ENCODE measurements at places on chromosomes 16 and 17.

DNA sequence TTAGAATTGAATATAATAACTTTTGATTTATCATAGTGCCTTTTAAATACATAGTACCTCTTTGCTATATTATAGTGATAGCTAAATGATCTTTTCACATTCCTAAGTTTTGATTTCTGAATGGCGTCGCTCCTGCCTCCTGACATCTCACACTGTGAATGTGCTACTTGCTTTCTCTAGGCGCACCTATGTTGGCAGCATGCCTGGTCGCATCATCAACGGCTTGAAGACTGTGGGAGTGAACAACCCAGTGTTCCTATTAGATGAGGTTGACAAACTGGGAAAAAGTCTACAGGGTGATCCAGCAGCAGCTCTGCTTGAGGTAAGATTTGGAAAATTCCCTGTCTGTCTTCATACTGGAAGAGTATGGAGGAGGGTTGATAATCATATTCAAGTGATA lies 29.8 kb upstream of the ABCC11 start:
- no peak for DNase-seq

GRCh38 chr16:20866801-20867200 lies 33.4 kb downstream of the DCUN1D3 start:
- DNase-seq, result no peak

GRCh38 chr16:84874553-84874952 lies 54.8 kb downstream of the CRISPLD2 start:
- no peak for DNase-seq

DNA sequence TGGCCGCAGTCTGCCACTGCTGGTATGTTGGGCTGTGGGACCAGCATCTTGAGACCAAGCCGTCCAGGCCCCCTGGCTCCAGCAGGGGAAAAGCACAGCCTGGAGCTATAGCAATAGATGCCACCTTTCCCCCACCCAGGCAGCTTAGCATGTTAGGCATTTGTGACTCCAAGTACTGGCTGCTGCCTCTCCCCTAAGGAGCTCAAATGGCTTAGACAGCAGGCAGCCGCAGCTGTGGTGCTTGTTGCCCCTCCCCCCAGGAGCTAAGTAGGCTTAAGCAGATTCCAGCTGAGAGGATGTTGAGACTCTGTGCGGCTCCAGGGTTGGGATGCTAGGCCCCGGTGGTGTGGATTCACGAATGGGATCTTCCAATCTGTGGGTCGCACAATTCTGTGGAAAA lies 88.8 kb upstream of the ANKFN1 start:
- no peak for DNase-seq

DNA sequence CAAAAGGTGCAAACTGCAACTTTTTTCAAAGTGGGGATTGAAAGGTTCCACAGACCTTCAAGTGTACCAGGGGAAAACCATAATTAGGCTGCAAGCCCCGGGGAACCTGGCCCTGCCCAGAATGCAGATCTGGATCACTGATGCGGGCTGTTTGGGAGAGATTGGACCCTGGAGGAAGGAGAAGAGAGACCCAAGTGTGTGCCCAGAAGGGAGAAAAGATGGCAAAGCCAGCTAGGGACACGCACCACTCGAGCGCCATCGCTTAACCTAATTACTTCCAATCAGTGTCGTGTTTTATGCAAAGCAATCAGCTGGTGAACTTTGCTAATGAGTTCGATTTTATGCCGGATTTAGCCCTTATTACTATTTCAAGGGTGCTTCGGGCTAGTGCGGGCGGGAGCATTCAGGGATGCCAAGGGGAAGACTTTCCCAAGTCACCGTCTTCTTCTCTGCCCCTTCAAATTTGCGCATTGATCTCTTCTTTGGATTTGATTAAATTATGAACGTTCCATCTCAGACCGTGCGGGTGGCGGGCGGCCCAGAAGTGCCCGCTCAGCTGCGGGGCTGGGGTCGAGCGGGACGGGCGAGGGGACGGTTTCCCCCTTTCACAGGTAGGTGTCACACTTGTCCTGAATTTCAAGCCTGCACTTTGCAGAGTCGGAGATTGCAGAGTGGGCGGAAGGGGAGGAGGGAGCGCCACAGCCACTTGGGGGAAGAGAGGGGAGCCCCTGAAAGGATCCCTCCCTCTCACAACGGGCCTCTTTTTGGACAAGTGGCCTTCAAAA lies 4.0 kb downstream of the IRX5 start:
- DNase-seq, result no peak

DNA sequence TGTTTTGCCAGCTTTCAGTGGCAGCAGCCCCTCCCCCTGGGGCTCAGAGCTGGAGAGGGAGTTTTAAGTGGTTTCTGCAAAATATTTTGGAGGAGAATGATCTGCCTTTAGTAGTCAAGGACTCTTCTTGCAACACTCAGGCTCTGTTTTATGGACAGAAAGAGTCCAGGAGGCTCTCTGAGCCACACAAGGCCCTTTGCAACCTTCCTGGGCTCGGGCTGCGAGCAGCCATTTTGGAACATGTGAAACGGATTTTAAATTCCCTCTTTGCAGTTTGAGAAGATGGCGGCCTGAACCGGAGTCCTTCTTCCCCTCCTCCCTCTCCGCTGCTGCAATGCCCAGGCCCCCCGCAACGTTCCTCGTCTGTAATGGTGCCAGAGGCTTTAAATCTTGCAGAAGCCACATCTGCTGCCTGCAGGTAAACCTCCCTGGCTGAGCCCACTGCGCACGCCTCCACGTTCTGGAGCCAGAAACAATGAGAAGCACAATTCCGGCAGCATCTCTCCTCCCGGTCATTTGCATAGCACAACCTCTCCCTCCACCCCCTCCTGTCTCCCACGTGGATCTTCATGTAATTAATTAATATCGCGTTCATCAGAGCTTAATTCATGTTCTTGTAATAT lies 386.1 kb downstream of the SEC14L1 start:
- DNase-seq, result no peak

- DNase-seq, result no peak
These were observed 19.2 kb downstream of the PLXDC1 start for GRCh38 chr17:39132192-39132610.

DNA sequence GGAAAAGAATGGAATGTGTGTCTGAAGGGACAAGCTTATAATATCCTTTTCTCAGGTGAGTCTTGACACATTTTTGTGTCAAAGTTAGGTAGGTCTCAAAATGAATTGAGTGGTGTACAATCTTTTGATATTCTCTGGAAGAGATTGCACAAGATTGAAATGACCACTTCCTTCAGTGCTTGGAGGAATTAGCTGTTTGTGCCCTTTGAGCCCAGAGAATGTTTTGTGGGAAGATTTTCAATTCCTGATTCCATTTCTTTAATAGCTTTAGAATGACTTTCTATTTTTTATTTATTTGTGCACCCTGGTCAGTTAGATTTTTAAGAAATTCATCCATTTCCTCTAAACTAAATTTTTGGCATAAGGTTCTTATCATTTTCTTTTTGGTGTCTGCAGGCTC lies 1.6 kb upstream of the CCL13 start:
- no peak for DNase-seq

- DNase-seq, result no peak
These were observed 9.8 kb upstream of the LASP1NB start for GRCh38 chr17:38915639-38915995.

DNA sequence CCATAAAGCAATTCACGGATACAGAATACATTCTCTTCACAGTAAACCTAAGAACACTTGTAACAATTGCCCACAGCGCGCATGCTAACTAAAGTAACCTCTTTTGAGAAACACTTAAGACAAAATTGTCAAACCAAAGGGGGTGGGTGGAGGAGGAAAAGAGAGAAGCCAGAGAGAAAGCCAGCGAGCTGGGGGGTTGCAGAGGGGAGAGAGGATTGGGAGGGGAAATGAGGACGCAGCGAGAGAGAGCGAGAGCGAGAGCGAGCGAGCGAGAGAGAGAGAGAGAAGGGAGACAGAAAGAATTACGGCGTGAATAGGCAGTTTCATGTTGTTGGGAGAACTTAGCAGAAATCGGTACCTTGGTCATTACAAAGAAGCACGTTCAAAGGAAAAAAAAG lies 1.6 kb upstream of the HOXB7 start:
- DNase-seq, result no peak

DNA sequence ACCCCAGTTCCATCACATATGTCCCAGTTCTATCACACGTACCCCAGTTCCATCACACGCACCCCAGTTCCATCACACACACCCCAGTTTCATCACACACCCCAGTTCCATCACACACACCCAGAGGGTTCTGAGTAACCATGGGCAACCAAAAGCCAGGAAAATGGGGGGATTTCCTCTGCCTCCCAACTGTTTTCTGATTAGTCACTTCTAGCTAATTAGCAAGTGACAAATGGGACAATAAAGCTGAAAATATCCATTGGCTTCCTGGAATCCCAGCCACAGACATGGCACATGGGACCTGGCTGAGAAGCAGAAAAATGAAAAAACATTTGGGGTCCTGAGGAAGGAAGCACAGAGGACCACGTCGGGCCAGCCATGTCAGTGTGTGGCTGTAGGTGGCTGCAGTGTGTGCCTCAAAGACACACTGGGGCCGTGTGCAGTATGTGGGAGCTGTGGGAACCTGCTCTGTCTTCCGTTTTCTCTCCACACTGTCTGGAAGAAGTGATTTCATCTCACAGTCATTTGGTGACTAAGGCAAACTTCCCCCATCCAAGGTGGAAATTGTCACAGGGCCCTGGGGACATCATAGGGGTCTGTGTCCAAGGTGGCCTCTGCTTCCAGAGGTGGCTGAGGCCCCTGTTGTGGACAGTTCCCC lies 106.7 kb downstream of the CMIP start:
- no peak for DNase-seq

- no peak for DNase-seq
These were observed 3.6 kb upstream of the ANKFY1 start for GRCh38 chr17:4267402-4267801.

DNA sequence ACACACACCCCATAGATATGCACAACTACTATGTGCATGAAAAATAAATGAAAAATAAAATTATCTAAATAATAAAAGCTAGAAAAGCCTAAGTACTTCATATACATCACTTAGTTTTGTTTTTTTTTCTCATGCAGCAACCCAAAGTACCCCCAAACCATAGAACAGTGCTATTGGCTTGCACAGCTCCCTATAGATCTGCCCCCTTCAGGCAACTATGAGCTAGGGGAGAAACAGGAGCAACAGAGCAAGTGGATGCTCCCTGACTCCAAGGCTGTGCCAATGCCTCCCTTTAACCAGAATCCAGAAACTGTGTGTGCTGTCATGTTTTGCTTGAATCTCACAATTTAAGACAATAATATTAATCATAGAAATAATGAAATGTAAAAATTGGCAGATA lies 605.5 kb downstream of the TOX3 start:
- DNase-seq, result no peak

- no peak for DNase-seq
These were observed 12.0 kb downstream of the TBC1D24 start for GRCh38 chr16:2486645-2487516.

DNA sequence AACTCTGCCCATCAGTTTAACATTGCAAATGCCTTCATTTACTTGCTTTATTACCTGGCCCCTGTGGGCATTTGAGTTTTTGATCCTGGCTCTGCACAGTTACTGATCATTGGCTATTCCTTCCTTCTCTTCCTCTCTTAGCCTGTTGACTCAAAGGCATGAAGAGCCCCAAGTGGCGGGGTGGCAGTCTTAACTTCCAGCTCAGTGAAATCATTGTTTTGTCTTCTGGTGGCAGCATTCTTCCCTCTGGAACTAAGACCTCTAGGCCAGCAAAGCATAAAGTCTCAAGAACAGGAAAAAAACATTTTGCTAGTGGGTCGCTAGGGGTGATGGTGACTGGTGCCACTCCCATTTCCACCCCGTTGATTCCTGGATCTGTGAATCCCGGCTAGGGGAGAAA lies 52.3 kb upstream of the MRTFB start:
- no peak for DNase-seq

DNA sequence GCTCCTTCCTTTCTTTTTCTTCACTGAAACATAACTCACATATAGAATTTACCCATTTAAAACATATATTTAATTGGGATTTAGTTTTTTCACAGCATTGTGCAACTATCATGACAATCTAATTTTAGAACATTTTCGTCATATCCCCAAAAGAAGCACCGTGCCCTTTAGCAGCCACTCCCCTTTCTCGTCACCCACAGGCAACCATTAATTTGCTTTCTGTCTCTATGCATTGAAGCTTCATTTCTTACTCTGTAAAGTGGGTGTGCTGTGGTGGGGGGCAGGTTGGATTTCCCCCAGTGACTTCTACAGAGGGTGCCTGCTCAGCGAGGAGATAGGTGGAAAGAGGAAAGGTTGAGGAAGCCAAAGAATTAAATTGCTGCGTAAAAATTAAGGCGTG lies 35.8 kb downstream of the MRC2 start:
- DNase-seq, result no peak

GRCh38 chr17:6605142-6605541 lies 35.4 kb downstream of the KIAA0753 start:
- no peak for DNase-seq

DNA sequence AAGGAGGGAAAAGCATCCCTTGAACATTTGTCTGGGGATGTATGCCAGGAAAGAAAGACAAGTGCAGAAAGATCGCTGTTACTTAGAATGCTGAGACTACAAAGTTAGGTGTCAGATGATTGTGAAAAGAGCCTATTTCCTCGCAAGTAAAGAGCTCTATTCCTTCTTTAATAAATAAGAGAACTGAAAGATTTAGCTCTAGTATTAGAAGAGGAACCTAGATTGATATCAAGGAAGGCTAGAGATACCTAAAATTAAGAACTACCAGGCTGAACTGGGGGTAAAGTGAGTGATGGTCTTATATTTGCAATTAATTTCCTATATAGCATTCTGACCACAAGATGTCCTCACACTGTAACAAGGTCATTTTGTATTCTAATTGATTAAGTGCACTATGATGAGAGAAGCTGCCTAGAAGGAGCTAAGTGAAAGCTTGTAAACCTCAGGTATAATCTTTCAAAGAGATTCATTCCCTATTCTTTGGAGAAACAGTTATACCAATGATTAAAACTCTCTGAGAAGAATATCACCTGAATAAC lies 62.3 kb downstream of the SSH2 start:
- no peak for DNase-seq

DNA sequence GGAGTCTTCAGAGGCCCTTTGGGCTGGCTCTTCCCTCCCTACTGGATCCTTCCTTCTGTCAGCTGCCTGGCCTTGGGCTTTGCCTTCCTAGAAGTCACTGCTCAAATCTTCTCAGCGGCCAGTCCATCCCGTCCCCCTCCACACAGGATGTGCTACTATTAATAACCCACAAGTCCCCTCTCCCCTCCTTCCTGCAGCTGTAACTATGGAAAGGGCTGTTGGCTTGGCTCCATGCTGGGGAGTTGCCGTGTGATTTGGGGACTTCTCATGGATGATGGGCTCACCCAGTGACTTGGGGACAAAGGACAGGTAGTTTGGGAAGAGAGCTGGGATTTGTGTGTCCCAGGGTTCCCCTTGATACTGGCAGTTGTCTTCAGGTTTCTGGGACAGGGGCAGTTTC lies 19.4 kb downstream of the TMEM94 start:
- DNase-seq, result no peak

Data from NCI-H2107 (cell line).